ENCODE measurements at places on chromosomes 12 and 14.

DNA sequence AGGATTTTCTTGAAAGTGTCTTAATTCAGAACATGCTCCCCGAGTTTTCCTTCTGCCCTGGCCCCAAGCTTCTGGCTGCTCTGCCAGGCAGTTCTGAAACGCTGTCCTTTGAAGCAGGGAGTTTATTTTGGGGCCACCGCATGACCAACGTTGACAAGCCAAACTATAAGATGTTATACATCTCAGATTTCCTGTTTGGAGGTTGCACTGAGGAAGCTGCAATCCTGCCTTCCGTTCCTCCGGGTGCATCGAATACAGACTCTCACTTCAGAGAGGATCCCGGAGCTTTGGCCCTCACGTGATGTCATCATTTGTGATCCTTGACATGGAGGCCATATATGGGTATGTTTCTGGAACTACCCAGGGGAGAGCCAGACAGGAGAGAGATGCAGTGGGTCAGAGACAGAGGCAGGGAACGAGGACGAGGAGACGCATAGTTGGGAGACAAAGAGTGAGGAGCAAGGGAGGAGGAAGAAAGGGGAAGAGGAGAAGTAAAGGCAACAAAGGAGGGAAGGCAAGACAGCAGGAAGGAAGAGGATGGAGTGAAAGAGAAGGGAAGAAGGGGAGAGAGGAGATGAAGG lies at the start of gene ASB2:
ASB2 (minus strand) TSS at position 94 of the 581 bp plus-strand sequence. CDS start 12,031 bp downstream, outside the sequence.
- peak; percentile 41 for DNase-seq

DNA sequence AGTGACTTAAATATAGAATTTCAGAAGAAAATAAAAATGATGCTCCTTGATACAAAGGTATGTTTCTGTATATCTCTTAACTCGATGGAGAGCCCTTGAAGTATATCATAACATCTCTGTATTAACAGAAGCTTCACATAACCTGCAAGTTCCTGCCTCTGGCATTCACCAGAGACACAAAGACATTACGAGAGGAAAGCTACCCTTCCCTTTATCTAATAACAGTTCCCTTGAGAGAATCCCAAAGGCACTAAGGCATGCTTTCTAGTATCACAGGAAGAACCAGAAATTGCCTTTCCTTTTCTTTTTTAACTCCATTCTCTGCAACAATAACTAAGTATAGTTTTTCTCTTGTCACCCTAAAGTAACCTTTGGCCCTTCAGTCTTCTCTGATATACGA lies 164.5 kb downstream of the MGAT4C start:
- DNase-seq, result no peak

- DNase-seq, result no peak
Observed at GRCh38 chr12:52151153-52151836, 40.5 kb downstream of the KRT80 start.

- DNase-seq, result no peak
Observed at GRCh38 chr14:93317875-93318807, 14.7 kb downstream of the BTBD7 start.

GRCh38 chr14:105861985-105862465 lies 335.6 kb downstream of the TMEM121 start:
- DNase-seq, result no peak

DNA sequence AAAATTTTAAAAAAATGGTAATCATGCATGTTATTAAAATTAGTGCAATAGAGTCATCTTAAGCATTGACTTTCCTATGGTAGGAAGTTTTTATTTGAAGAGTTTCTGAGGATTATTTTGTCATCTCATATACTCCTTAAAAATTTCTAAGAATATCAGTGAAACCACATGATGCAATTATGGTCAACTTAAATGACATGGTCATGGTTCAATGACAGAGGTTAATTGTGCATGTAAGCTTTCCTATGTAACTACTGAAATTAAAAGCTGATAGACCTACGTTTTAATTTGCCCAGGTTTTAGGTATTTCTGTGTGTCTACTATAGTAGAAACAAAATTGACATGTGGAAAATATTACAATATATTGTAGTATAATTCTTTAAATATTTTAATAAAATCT lies 21.0 kb upstream of the LMO3 start:
- no peak for DNase-seq

- no peak for DNase-seq
Observed at GRCh38 chr12:51647647-51648046, 56.6 kb downstream of the SCN8A start.

- DNase-seq, result no peak
Observed at GRCh38 chr14:25017562-25017961, 32.4 kb downstream of the STXBP6 start.

DNA sequence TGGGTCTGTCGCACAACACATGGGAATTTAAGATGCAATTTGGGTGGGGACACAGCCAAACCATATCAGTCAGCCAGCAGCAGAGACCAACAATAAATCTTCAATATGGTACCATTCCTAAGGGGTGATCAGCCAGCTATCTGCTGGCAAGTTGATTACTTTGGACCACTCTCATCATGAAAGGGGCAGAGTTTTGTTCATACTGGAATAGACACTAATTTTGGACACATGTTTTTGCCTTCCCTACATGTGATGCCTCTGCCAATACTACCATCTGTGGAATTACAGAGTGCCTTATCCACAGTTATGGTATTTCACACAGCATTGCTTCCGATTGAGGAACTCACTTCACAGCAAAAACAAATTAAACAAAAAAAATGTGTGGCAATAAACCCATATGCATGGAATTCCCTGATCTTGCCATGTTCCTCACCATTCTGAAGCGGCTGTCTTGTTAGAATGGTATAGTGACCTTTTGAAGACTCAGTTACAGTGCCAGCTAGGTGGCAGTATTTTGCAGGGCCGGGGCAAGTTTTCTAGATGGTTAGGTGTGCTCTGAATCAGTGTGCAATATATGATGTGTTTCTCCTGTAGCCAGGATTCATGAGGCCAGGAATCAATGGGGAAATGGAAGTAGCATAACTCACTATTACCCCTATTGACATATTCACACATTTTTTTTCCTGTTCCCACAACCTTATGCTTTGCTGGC lies 179.0 kb upstream of the IGF1 start:
- no peak for DNase-seq

- peak; percentile 67 for DNase-seq
Observed at GRCh38 chr14:90523544-90523943, 126.7 kb downstream of the CALM1 start.

DNA sequence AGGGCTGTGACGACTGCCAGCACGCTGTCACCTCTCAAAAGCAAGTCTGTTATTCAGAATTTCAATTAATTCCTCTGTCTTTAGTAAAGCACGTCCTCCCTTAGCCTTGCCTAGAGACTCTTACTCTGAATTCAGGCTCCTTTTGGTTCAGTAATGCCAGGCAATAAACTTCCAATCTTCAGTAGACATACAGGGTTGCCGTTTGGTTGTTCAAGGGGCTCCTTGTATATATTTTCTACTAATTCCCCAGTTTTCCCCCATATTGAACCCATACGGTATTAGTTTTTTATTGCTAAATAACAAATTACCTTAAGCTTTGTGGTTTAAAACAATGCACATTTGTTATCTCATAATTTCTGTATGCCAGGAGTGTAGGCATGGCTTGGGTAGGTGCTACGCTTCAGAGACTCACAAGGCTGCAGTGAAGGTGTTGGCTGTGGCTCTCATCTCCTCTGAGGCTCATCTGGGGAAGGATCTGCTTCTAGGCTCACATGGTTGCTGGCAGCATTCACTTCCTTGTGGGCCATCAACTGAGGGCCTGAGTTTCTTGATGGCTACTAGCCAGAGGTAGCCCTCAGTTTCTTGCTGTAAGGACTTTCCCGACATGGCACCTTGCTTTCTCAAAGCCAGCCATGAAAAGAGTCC lies 7.3 kb upstream of the CLECL1 start:
- no peak for DNase-seq

DNA sequence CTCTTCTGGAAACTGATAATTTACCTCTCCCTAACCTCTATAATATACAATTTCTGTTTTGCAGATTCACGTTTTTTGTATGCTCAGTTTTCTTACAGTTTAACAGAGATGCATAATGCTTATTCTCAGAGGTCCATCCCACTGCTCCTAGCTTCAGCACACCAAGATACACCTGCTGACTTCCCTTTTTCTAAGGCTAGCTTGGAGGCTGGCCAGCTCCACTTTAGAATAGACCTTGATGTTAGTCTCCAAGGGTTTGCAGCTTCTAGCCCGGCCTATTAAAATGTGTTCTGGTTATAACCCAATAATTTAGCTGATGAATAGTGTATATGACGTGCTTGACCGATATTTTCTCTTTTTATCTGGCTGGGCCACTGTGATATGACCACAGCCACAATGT lies 261.2 kb downstream of the EGLN3 start:
- DNase-seq, result no peak

- DNase-seq, result no peak
Observed at GRCh38 chr12:49604856-49605255, 583 bp downstream of the FAM186B start.

- no peak for DNase-seq
Observed at GRCh38 chr14:55645145-55645544, 65.1 kb downstream of the KTN1 start.

DNA sequence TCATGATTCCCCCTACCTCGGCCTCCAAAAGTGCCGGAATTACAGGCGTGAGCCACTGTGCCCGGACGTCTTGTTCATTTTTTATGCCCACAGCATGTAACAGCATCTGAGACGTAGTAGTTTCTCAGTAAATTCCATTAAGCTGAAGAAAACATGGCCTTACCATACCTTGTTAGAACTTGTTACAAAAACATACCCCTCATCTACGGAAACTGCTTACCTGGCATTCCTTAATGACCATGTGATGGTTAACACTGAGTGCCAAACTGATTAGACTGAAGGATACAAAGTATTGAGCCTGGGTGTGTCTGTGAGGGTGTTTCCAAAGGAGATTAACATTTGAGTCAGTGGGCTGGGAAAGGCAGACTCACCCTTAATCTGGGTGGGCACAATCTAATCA lies 186.8 kb downstream of the CEP128 start:
- no peak for DNase-seq

- no peak for DNase-seq
Observed at GRCh38 chr12:53735556-53735955, 8.3 kb upstream of the CALCOCO1 start.

DNA sequence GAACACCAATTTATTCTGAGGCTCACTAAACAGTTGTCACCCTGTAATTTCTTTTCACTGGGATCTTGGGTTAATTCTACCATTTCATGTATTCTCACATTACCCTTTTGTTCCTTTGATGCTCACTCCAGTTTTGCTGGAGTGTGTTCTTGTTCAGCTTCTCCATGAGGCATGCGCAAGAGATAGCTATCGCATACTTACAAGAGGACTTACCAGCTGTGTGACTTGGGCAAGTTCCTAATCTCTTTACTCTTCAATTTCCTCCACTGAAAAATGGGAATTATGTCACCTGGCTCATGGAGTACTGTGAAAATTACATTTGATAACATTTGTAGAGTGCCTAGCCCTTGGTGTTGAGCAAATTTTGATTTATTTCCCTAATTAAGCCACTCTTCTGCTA lies 56.5 kb upstream of the JDP2 start:
- DNase-seq, result no peak
